Renal cortex interstitium (tissue), 15 donors: ENCODE measurements at places on chromosomes 2 and 18.

GRCh38 chr2:231521443-231521842 lies 8.8 kb downstream of the NMUR1 start:
- no peak for DNase-seq

DNA sequence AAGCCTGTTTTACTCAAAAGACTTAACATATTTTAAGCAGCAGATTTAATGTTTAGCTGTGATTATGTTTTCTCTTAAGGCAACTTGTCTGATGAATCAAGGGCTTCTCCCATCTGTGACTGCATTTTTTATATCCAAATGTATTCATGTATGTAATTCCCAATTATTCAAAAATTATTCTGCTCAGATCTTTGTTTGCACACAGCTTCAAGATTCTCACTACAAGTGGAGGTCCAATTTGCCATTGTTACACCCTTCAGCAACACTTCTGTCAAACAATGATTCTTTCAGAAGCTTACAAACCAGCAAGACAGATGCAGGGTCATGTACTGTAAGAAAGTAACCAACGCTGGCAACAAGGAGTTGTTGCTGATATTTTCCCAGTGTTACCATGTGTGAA lies 5.9 kb upstream of the LRPPRC start:
- no peak for DNase-seq

- DNase-seq: no peak
Observed at GRCh38 chr2:219158586-219158985, 2.0 kb downstream of the NHEJ1 start.

DNA sequence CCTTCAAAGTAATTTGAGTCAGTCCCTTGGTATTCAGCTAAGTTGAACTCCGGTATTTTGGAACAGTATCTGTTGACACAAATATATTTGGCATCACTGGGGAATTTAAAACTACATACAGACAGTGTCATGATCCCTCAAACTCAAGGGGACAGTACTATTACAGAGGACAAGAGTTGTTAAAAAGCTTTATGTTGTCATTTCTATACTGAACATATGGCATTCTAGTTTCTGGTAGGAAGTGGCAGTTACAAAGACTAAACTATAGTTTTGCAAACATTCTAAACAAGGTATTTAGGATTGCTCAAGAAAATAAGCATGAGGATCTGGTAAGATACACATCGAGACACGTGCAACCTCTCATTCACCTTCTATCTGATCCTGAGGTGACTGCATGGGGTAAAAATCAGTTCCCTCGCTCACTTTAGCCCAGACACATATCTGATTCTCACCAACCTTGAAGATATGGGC lies 16.6 kb upstream of the CCNYL1 start:
- no peak for DNase-seq

DNA sequence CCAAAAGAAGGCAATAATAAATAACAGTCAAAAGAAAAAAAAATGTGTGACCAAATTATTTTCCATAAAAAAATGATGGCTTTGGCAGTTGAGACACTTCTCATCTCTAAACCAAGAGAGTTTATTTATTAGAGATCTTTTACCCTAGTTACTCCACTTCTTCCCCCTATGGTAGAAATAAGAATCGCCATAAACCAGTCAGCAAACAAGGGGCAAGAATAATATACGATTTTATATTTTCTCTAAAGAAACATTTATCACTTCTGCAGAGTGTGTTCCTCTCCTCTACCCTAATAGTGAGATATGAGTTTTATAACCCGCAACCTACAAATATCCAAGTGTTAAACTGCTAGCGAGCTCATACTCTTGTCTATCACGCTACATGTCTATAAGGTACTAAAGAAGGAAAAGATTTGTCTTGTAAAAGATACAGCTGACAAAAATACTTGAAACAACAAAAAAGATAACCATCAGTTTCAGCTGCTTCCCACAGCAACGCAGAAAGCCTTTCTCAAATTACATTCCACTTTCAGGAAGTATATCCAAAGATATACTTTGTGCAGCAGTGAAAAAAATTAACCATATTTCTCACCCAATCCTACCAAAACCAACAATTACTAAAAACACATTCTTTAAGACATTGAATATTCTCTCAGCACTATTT lies 2.3 kb downstream of the RNF103 start:
- no peak for DNase-seq

DNA sequence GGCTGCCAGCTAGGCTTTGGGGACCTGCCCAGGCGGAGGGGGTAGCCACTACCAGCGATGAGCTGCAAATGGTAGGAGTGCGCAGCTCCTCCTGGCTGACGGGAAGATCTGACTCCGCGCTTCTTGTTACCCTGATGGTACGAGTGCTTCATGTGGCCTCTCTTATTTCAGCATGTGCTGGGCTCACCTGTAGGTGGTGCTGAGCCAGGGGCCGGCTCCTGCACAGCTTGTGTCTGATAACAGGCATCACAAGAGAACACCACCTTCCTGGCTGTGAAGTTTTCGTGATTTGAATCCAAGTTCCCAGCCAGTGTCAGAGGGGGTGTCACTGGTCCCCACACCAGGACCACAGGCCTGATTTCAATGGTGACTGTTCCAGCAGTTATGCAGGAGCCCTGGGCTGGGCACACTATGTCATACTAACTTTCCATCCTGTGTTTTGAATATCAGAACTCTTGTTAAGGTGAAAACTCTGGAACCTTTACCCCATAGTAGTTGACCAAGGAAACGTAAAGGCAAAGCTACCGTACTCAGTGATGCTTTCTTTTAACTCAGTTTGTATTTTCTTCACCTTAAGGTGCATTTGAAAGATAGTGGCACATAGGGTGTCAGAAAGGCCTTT lies 28.0 kb downstream of the APCDD1 start:
- no peak for DNase-seq

GRCh38 chr18:64398320-64398719 lies 249.4 kb upstream of the LINC00305 start:
- DNase-seq: no peak

DNA sequence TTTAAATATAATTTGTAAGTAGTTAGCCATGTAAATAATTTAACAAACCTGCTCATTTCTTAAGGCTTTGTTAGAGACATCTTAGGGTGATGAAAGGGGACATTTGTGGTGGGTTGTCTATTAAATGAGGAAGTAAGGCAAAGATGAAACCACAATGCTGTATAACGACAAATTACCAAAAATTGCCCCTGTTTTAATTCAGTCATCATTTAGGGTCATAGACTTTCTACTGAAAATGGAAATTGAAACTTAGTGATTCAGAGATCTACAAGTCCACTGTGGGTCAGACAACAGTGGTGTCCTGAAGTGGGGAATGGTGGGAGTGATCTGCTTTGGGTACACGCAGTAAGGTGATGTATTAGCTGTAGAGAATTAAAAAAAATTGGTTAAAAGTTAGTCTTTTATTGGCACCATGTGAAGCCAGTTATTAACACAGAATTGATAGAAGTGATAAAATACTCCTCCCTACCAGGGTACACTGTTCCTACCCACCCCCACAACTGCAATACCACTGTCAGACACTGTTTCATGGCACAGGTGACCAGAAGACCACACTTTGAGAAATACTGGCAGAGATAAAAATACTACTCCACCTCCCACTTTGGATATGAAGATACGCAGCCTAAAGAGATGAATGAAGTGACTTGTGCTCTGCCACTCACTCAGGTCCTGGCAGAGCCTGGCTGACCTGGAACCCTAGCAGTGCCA lies 13.4 kb downstream of the CERS6 start:
- no peak for DNase-seq

GRCh38 chr2:221137385-221137784 lies 434.7 kb downstream of the EPHA4 start:
- DNase-seq: no peak

DNA sequence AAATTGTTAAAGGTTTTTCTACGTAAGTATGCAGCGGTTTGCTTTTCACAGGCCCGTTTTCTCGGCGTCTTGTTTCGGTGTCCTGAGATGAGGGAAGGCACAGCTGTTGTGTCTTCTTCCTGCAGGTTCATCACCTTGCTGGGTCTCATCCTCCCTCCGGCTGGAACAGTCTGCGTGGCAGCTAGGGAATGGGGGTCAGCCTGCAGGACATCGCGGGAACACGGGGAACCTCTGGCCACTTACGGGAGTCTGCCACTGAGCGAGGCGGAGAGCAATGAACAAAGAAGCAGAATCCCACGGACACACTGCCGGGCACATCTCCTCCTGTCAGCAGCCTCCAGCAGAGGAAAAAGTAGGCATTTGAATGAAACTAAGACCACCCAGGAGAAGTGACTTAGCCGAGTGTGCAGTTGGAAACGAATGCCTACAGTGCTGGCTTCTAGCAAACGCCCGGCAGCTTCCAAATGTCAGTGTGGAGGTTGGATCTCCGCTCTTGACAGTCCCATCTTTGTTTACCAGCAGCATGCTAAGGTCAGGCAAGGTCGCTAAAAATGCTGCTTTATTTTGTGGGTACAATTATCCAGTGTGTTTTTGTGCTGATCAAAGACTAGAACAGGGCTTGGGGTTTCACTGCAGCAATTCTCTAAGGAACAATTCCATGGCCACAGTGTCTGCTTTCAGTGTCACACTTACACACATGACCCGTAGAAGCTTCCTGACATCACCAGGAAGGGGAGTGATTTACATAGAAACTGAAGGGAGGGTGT lies 109.8 kb upstream of the SEC11C start:
- DNase-seq: no peak

DNA sequence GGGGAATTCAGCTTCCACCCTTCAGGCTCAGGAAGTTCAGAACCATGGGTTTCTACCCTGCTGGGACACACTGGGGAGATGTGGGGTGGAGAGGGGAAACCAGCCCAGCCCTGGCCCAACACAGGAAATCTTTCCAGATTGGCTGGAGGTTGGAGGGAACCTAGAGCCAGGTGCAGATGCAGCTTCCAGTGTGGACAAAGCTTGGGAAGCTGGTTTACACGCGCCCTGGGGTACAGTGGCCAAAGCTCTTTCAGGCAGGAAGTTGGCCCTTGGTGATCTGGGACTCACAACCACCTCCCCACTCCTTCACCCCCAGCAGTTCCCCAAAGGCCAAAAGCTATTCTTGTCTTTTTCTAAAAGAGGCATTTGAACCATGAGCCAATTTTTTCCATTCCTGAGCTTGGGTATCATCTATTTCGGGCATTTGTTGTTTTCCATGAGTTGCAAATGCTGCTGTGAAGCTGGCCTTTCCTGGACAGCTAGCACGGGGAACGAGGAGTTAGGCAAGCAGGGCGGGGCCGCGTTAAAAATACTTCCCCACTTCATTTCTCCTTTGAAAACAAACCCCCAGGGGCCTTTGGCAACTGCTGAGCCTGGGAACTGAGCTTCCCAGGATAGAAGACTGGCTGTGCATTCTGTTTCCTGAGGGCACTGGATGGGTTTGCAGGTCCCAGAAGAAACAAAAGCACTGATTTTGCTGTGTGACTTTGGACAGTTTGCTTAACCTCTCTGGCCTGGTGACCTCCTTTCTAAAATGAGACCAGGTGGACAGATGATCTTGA lies 3.1 kb upstream of the ARID5A start:
- no peak for DNase-seq

DNA sequence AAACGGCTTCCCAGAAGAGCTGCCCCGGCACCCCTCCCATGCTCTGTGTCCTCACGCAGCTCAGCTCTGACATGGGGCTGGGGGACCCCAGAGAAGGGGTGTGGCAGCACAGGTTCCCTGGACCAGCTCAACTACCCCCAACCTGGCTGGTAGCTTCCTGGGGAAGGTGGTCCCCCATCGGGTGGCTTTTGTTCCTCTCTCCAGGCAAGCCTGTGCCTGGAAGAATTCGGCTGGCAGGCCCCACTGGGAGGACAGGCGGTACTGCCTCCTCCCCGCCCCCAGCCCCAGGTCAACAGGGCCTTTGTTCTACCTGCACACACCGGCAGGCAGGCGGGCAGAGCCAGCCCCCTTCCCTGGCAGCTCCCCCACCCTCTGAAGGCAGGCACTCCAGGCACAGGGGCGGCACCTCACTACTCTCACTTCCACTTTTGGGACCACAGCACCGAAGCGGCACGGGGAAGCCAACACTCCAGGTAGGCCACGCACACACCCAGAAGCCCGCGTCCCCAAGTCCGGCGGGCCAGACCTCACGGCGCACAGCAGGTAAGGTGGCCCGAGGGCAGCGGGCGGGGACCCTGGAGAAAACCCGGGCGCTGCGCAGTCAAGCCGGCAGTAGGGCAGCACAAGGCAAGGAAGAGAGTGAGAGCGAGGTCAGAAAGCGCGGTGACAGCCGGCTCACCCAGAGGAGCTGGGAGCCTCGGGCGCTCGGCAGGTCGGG lies 1.3 kb downstream of the HS6ST1 start:
- no peak for DNase-seq

GRCh38 chr2:67845621-67846369 lies 217.0 kb downstream of the C1D start:
- no peak for DNase-seq

DNA sequence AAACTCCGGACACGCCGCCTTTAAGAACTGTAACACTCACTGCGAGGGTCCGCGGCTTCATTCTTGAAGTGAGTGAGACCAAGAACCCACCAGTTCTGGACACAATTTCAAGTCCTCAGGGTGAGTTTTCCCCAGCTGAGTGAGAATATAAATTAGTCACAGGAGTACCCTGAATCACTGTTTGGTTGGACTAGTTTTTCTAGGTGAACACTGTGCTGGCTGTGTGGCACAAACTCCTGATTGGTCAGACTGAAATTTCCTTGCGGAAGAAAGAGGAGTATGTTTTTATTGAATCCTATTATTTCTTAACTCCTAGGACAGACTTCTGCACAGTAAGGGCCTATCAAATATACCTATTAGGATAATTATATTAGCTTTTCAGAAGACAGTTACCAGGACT lies 288.1 kb upstream of the UBE2E3 start:
- DNase-seq: no peak

DNA sequence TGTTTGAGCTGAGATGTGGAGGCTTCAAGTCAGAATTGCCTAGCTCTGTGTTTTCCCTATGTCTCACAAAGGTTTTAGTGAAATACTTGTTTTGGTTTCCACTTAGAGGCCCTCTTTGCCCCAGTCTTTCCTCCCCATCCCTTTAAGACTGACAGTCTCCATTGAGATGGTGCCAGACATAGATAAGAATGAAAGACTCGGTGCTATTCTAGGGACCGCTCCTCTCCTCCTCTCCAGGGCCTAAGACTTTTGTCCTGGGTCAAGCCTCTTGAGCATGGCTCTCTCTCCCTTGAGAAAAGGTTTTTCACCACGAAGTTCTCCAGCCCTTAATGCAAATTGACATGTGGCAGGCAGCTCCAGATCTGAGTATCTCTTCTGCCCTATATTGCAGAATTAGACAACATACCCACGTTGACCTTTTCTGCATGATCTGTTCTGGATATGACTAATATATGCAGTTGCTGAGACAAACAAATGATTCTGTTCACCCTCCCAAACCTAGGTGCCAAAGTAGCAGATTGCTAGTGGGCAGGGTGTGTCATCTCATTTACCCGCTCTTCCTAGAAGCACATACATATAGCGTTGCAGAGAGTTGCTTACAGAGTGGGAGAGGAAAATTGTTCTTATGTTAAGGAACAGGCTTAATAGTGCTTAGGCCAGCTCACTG lies 47.5 kb upstream of the ACSL3 start:
- DNase-seq: no peak
